Stomach (tissue), 19 donors: ENCODE measurements at places on chromosomes 3 and 15. TPM values are rescaled to one million over a fixed set of nuclear protein-coding genes. Genes with fewer than 3 reads are reported as not detected.

DNA sequence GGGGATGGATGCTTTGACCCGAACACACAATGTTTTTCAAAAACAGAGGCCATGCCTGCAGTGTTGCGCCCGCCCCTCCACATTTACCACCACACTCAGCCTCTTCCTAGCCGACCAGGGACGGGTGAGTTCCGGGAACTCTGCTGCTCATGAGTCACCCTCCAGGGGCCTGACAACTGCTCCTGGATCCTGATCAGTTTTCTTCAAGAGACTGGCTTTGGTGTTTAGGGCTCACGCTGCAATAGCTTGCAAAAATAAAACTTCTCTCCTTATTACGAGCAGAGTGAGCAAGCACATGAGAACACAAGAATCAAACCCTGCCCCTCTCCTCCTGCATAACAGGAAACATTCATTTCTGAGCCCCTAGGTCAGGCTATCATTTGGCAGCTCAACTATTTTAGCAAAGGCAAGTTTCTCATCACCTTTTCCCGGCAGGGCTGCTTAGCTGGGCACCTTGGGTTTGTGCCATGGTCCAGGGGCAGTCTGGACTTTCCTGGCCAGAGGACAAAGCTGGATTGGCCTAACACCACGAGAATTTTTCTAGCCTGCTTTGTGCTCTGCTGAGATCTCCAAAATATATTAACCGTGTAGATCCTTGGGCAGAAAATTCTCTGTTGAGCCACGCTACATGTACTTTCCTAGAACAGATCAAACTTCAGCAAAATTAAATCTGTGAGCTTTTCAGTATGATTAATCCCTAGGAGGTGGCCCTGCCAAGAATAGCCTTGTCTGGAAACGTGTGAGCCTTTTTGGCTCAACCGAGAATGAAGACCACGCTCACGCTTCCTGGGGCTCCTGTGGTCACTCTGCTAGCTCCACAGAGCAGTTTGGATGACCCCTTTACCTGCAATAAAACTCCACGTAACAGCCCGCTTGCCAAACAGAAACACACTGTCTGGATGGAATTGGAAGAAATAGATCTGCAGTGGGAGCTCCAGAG, 52.7 kb upstream of the SPATA12 start:
- DNase-seq, result peak; percentile 56
- no peaks in the 10 kb centered on the region for H3K27me3 ChIP-seq
- H3K4me1 ChIP-seq, result peaks cover 55% of the 10 kb centered on the region

CRYBG3 gene
- 57.6 TPM for total RNA-seq

UROC1 gene
- total RNA-seq, result not detected

CCR3 gene
- total RNA-seq, result 8.9 TPM

ABCF3 gene
- total RNA-seq, result 194 TPM

CPNE9 gene
- total RNA-seq, result not detected

DNA sequence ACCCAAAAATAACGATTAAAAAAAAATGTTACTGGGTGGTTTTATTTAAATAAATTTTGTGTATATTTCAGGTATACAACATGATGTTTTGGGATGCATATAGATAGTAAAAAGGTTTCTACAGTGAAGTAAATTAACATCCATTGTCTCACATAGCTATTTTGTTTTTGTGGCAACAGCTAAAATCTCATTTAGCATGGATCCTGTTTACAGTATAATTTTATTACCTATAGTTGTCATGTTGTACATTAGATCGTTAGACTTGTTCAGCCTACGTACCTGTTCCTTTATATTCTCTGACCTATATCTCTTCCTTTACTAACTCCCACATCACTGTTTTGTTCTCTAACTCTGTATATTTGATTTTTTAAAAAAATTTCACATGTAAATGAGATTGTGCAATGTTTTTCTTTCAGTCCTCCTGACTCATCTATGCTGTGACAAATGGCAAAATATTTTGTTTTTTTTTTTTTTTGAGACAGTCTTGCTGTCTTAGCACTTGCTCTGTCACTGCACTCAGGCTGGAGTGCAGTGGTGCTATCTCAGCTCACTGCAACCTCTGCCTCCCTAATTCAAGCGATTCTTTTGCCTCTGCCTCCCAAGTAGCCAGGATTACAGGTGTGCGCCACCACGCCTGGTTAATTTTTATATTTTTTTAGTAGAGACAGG, 45.6 kb downstream of the OIP5 start:
- no peaks in the 10 kb centered on the region for H3K27me3 ChIP-seq
- no peak for DNase-seq
- peaks cover 59% of the 10 kb centered on the region for H3K36me3 ChIP-seq
- H3K4me3 ChIP-seq, result no peak overlapping the region
- H3K27ac ChIP-seq, result no peak overlapping the region
- H3K4me1 ChIP-seq, result peaks cover 54% of the 10 kb centered on the region

PSMA4 gene
- 175 TPM for total RNA-seq

- H3K4me3 ChIP-seq, result no peak overlapping the region
- no peak overlapping the region for H3K27ac ChIP-seq
- H3K4me1 ChIP-seq, result no peaks in the 10 kb centered on the region
- no peak for DNase-seq
- no peaks in the 10 kb centered on the region for H3K27me3 ChIP-seq
Measured at GRCh38 chr3:76308541-76308940, 523.2 kb upstream of the ZNF717 start.

DNA sequence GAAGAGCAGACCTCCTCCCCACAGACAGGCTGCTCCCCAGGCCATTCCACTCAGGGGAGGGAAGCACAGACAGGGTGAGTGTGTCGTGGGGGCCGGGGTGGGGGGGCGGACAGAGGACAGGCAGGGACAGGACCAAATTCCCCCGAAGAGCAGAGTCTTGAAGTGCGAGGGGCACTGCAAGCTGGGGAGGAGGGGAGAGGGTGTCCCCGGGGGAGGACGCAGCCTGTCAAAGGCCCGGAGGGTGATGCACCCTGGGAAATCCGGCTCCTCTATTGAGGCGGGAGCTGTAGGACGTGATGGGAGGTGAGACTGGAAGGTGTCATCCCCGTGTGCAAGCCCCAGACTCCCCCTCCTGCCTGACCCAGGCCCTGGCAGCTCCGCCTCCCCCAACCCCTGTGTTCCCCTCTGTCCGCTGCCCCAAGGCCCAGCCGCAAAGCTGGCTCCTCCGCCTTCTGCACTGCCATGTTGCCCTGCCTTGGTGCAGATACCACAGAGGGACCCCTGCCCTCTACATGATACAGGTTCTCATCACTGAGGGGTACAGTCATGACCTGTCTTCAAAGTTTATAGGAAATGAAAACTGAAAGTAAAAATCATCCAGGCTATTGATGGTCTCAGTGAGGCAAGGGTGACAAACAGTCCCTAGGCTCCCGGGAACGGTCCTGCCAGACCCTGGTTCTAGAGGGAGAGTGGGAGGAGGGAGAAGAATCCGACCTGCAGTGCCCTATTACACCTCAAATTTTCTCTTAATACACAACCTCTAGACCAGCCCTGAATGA, 76.3 kb upstream of the IQSEC1 start:
- no peaks in the 10 kb centered on the region for H3K4me1 ChIP-seq
- H3K27ac ChIP-seq, result no peak overlapping the region
- DNase-seq, result no peak
- no peak overlapping the region for H3K4me3 ChIP-seq
- no peaks in the 10 kb centered on the region for H3K36me3 ChIP-seq
- H3K27me3 ChIP-seq, result peaks cover 13% of the 10 kb centered on the region

DNA sequence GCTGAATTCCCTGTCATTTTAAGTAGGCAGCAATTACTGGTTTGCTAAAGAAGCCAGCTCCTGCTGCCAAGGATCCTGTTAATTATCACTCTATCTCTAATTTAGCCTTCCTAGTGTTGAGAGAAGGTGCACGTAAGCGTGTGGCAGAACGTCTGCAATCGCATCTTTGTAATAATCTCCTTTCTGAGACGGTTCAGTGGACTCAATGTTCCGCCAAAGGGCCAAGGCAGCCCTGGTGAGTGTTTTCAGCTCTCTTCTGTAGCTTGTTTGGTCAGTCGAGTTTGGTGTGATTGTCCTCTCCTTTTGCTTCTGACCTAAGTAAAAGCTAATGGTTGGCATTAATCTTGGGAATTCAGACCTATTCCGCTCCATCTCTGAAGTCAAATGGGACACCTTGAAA, 24.2 kb downstream of the MITF start:
- H3K36me3 ChIP-seq, result no peaks in the 10 kb centered on the region
- H3K4me1 ChIP-seq, result peaks cover 70% of the 10 kb centered on the region
- H3K27ac ChIP-seq, result peak overlapping the region; percentile 13
- H3K4me3 ChIP-seq, result no peak overlapping the region
- DNase-seq, result no peak

GRCh38 chr3:138688871-138689299, 80.3 kb downstream of the FAIM start:
- DNase-seq, result no peak
- H3K36me3 ChIP-seq, result peaks cover 25% of the 10 kb centered on the region
- peaks cover 4% of the 10 kb centered on the region for H3K4me1 ChIP-seq
- H3K27ac ChIP-seq, result no peak overlapping the region
- H3K27me3 ChIP-seq, result no peaks in the 10 kb centered on the region

AADAC gene
- not detected for total RNA-seq

CLDN1 gene
- total RNA-seq, result 7.0 TPM

DNA sequence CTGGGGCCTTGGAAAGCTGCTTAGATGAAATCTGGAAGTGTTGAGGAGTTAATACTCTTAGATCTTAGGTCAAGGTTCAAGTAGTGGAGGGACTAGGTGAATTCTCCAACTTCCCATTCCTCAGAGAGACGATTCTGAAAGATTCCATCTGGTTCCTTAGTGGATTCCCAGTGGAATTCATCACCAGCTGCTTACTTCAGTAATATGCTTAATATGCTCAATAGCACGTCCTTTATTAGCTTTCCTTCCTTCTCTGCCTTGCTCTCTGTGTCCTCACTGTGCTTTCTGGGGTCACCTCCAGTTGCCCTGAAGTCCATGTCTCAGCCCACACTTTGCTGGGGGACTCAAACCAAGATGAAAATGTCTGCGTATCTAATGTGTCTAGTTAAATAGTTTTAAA, 31.0 kb downstream of the CEP63 start:
- no peak overlapping the region for H3K4me3 ChIP-seq
- H3K27me3 ChIP-seq, result no peaks in the 10 kb centered on the region
- no peaks in the 10 kb centered on the region for H3K4me1 ChIP-seq
- no peak for DNase-seq
- H3K27ac ChIP-seq, result no peak overlapping the region

GRCh38 chr3:34851137-34851536, 788.2 kb upstream of the ARPP21 start:
- H3K27ac ChIP-seq, result no peak overlapping the region
- H3K4me1 ChIP-seq, result no peaks in the 10 kb centered on the region
- DNase-seq, result no peak
- H3K27me3 ChIP-seq, result no peaks in the 10 kb centered on the region
- no peak overlapping the region for H3K4me3 ChIP-seq

GRCh38 chr3:120450600-120451271, at the start of gene FSTL1:
Gene FSTL1, minus strand, starts transcription at chr3:120450992. Its CDS starts 246 bp downstream, at chr3:120450746.
- no peaks in the 10 kb centered on the region for H3K36me3 ChIP-seq
- DNase-seq, result peak; percentile 31

PRTG gene
- total RNA-seq, result under 0.01 TPM

- no peak for DNase-seq
- H3K27me3 ChIP-seq, result no peaks in the 10 kb centered on the region
- H3K27ac ChIP-seq, result no peak overlapping the region
- H3K36me3 ChIP-seq, result peaks cover 48% of the 10 kb centered on the region
Measured at GRCh38 chr15:73948982-73949381, 22.7 kb downstream of the LOXL1 start.

GRCh38 chr3:15330031-15330596, 2.3 kb downstream of the SH3BP5 start:
- peak overlapping the region; percentile 90 for H3K4me3 ChIP-seq
- no peak for DNase-seq
- peak overlapping the region; percentile 28 for H3K27ac ChIP-seq
- H3K36me3 ChIP-seq, result no peaks in the 10 kb centered on the region
- no peaks in the 10 kb centered on the region for H3K27me3 ChIP-seq

ATP11B gene
- 83.0 TPM for total RNA-seq

DNA sequence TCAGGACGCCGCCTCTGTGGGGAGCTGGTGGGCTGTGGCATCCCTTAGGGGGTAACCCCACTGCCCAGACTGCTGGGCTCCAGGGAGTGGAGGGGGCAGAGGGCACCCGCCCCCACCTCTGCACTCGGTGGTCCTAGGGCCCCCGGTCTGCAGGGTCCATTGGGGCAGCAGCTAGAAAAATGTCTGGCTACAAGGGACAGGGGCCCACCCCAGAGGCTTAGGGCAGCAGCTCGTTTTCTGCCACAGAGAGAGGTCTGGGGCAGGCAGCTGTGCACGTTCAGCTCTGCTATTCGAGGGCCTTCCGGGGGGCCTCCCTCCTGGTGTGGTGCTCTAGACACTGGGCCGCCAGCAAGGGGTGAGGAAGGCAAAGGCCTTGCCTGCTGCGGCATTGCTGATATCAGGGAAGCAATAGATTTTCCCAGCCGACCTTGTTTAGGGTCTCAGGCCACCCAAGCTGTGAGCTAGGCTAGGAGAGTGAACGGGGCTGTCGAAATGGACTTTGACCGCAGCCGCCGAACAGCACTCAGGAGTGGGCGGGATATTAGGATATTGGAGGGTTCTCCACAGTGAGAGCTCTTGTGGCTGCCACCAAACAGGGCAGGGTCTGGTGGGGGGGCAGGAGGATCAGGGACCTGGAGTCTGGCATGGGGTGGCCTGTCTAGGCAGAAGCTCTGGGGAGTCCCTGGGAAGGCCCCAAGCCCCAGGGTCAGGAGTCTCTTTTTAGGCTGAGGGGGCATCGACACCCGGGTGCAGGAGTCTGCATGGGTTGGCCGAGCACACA, 61.4 kb upstream of the KLF13 start:
- H3K36me3 ChIP-seq, result no peaks in the 10 kb centered on the region

DNA sequence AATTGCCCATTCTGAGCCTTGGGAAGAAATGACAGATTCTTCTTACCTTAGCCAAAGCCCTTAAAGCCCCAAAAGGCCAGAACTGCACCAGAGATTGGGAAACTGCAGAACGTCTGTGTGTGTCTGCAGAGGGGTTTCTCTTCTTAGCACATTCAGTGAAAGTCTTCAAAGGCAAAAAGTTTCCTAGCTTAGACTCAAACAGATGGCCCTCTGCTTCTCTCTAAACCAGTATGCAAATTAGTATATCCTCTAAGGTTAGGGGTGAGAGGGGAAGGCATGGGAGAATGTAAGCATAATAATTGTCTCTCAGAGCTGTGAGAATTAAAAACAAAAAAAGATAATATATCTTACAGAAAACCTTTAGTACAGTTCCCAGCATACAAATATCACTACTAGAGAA, 334.0 kb upstream of the MCTP2 start:
- H3K27me3 ChIP-seq, result no peaks in the 10 kb centered on the region
- H3K4me3 ChIP-seq, result no peak overlapping the region
- H3K36me3 ChIP-seq, result no peaks in the 10 kb centered on the region

DAZL gene
- total RNA-seq, result not detected

DNA sequence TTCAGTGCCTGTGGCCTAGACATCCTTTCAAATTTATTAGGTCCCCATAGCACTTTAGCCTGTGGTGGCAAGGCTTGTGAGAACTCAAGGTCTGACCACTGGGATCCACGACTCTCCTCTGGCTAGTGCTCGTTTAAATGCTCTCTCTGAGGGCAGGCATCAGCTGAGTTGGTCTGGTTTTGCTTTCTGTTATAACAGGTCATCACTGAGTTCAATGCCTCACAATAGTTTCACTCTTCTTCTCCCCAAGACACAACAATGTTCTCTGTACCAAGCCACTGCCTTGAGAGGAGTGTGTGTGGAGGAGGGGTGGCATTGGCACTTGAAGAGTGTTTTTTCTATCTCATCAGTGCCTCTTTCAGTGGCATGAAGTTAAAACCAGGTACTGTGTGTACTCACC, 7.6 kb downstream of the OR5K4 start:
- no peak for DNase-seq
- H3K4me1 ChIP-seq, result no peaks in the 10 kb centered on the region
- H3K27ac ChIP-seq, result no peak overlapping the region
- no peaks in the 10 kb centered on the region for H3K27me3 ChIP-seq
- H3K36me3 ChIP-seq, result no peaks in the 10 kb centered on the region

ANKRD63 gene
- total RNA-seq, result not detected

GRCh38 chr3:132563420-132564069, 33.5 kb upstream of the ACKR4 start:
- H3K4me3 ChIP-seq, result no peak overlapping the region
- peaks cover 33% of the 10 kb centered on the region for H3K36me3 ChIP-seq
- no peaks in the 10 kb centered on the region for H3K4me1 ChIP-seq
